Activated T-helper 1 cell treated with Interleukin-2 at 50 U/mL for 16 hours (primary cell): ENCODE measurements at places on chromosomes 2 and 18.

DNA sequence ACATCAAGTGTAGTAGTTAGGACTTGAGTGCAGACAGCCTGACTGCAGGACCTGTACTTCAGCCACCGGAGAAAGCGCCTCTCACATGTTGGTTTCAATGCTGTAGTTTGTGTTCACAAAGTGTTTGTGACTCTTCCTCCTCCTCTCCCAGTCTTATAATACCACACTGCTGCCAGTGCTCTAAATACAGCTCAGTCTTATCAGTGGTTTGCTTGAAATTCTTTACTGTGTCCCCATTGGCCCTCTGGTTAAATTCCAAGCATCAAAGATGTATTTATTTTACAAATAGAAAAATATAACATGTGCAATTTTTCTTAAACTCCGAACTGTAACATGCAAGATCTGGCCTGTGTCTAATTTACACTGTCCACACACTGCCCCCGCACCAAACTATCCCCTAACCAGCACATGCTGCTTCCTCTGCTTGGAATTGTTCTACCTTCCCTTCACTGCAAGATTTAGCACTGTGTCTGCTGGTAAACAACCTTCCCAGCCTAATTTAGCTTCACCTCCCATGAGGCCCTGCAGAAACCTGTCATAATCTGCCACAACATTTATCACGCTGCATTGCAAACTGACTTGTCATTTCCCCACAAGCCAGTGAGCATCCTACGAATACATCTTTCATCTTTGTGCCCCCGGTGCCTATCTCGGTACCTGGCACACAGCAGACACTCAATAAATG lies 77.1 kb downstream of the SUMO1 start:
- no peak for DNase-seq

DNA sequence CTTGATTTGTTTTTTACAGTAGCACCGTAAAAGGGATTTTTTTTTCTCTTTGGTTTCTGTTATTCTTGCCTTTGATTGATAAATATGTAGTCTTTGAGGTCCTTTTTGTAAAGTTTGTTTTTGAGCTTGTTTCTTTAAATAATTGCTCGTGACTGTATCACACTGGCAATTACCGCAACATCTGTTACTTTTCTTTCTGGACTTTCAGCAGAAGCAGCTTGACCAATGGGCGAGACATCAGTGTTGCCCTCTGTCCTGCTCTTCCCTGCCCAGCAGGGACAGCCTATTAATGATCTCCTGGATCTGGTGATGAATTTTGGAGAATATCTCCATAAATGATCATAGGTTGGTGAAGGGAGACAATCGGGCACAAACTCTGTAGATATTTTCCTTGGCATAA lies 74.9 kb downstream of the TDRD15 start:
- DNase-seq: no peak

DNA sequence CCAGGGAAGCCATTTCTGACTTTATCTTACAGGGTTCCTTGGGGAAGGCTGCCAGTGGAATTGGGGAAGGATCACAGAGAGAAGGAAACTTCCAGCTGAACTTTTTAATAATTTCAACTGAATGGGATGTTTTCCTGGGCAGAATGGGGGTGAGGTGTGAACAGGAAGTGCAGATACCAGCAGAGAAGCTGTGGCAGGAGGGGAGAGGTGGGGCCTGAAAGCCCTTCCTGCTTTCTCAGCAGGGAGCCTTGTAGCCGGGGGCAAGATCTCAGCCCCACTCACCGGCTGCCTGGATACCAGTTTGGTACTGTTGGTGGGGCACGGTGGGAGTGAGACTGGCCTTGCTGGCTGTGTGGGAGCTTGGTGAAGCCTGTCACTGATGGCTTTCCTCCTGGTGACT lies 170.5 kb downstream of the ZBTB7C start:
- no peak for DNase-seq

DNA sequence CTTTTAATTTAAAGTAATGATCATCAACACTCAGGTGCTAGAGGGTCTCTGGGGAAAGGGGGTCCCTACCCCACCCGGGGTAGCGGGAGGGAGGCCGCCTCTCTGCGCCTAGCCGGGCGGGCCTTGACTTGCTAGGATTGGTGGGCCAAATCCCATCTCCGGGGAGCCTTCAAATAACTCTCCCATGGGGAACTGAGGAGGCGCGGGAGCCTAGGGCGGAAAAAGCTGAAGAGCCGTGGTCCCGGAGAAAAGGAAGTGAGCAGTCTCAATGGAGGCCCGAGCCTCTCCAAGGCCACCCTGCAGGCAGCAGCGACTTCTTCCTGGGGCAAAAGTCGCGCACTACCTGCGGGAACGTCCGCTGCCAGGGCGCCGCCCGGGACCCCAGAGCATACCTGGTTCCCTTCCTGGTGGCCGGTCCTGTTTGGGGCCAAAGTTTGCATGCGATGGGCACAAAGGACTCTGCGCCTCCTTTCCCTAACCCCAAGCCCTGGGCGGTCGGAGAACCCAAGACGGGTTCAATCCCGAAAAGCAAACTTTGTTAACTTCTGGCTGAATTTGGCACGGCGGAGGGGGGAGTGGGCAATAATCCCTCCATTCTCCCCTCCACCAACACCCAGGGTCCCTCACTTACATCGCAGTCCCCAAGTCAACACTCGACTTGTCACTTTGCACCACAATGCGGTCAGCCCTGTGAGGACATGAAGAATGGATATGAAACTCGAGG lies 13.6 kb downstream of the EN1 start:
- no peak for DNase-seq

DNA sequence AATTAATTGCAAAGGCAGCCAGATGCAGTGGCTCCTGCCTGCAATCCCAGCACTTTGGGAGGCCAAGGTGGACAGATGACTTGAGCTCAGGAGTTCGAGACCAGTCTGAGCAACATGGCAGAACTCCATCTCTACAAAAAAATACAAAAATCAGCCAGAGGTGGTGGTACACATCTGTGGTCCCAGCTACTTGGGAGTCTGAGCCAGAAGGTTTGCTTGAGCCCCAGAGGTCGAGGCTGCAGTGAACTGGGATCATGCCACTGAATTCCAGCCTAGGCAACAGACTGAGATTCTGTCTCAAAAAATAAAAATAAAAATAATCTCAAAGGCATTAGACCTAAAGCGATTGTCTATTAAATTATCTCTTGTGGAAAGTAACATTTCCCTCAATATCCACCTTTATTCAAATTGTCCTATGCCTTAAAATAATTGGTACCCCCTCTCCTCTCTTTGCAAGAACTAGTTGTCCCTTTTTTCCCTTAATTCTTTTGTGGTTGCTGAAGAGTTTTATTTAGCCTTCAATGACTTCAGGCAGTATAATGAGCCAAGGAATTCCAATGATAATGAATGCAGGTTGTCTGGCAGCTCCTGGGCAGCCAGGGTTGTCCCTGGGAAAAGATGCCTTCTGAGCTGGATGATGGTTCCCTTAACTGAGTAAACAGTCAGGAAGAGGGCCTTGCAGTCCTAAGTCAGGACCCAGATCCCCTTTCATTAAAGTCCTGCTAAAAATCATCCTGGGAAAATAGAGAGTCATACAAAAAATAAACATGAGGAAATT lies 32.2 kb downstream of the GPR75 start:
- no peak for DNase-seq

- DNase-seq: no peak
Measured at GRCh38 chr18:22015156-22015555, 154.2 kb upstream of the GATA6 start.

- DNase-seq: no peak
Measured at GRCh38 chr2:110946902-110947301, 173.8 kb upstream of the BCL2L11 start.

GRCh38 chr2:112791693-112792230 lies 7.5 kb upstream of the IL1A start:
- no peak for DNase-seq

GRCh38 chr2:11829947-11830707 lies 83.7 kb downstream of the LPIN1 start:
- DNase-seq: peak; percentile 15

DNA sequence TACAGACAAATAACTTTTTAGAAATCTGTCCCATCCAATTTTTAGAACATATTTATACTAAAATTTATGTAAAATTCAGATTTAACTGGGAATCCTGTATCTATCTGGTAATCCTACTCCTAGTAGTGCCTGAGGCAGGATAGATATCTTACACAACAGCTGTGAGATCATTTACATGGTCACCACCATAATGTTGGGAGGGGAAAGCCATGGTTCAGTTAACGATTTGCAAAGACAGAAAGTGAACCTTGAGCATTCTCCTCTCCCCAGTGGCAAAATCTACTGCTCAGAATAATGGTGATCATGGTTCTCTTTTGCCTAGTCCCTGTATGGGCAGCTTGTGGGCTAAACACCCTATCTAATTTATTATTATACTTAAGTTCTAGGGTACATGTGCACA lies 7.7 kb upstream of the TMEM247 start:
- DNase-seq: no peak

- no peak for DNase-seq
Measured at GRCh38 chr18:49970319-49970718, 157.0 kb upstream of the ACAA2 start.

DNA sequence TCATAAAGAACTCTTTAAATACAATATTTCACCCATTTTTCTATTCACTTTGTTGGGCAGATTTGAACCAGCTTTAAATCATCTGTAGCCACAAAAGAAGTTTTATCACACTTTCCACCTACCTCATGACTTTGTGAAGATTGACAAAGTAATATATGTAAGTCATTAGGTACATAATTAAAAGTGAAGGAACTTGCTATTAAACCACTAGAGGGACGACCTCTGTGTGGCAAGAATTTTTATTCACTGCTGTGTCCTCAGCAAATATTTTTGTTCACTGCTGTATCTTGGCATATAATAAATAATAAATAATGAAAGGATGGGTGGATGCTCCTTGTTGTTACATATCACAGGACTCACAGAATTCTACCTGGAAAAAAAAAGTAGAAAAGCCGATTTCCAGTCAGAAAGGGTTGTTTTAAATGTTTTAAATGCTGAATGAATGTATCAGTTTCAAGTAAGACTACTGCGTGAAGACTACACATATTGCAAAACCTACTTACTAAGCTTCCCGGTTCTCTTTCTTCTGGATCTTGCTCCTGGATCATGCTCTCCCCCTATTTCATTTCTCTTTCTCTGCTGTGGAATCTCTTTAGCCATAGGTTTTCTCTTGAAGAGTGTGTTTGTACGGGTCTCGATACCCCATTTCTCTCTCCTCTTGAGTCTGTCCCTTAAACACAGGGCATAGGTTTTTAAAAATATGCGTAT lies 44.8 kb downstream of the KCMF1 start:
- no peak for DNase-seq

- no peak for DNase-seq
Measured at GRCh38 chr18:47615043-47615442, 315.4 kb downstream of the SMAD2 start.

DNA sequence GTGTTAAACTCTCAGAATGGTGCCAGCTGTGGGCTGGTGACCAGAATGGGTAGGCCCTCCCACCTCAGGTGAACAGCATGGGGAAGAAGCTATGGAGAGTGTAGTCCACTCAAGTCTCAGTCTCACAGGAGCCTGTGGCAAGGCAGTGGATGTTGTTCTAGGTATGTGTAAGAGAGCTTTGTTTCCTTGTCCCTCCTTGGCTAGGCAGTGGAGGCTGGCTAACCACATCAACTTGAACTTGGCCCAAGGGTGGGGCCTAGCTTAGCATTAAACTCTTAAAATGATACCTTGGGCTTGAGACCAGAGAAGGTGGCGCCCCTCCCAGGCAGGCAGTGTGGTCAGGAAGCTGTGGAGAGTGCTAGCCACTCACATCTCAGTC lies 53.2 kb upstream of the SLC4A10 start:
- no peak for DNase-seq
